ENCODE measurements at places on chromosomes 5 and 9.

GRCh38 chr9:106779796-106780195 lies 83.2 kb upstream of the ZNF462 start:
- DNase-seq = no peak

DNA sequence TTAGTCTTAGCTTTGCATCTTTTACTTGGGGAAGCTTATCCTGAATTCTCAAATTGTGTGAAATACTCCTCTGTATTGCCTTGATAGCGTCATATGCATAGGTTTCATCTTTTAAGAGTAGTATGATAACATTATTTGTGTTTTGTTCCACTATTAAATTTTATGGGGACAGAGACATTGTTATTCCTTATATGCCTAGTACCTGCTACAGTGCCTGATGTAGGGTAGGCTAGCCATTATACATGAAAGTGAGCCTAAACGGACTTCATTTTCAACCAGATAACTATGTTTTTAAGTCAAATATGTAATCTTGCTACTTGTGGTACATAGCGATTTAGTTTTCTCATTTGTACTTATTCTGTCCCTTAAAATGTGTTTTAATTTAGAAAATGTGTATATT lies 105.9 kb downstream of the DMXL1 start:
- no peak for DNase-seq

DNA sequence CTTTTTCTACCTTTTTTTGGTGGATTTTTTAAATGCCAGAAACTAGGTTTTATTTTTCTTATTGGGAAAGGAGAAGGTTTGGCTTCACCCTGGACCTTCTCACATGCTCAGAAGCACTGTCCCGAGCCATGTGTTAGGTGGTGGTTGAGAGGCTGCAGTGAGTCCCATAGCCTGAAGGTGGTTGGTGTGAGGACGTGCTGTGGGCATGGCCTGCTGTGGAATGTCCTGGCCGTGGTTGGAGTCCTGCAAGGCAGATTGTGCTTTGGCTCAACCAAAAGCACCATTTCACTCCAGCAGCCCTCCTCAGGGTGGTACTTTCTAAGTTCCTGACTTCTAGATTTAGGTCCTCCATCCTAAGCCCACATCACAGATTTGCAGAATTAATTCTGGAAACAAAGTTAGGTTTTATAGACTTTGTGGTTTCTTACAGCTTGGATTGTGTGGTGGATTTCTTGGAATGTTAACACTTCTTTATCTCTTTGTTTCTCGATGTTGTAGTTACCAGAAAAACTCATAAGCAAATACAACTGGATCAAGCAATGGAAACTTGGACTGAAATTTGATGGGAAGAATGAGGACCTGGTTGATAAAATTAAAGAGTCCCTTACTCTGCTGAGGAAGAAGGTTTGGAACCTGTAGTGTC lies 22.6 kb downstream of the OTULIN start:
- no peak for DNase-seq

DNA sequence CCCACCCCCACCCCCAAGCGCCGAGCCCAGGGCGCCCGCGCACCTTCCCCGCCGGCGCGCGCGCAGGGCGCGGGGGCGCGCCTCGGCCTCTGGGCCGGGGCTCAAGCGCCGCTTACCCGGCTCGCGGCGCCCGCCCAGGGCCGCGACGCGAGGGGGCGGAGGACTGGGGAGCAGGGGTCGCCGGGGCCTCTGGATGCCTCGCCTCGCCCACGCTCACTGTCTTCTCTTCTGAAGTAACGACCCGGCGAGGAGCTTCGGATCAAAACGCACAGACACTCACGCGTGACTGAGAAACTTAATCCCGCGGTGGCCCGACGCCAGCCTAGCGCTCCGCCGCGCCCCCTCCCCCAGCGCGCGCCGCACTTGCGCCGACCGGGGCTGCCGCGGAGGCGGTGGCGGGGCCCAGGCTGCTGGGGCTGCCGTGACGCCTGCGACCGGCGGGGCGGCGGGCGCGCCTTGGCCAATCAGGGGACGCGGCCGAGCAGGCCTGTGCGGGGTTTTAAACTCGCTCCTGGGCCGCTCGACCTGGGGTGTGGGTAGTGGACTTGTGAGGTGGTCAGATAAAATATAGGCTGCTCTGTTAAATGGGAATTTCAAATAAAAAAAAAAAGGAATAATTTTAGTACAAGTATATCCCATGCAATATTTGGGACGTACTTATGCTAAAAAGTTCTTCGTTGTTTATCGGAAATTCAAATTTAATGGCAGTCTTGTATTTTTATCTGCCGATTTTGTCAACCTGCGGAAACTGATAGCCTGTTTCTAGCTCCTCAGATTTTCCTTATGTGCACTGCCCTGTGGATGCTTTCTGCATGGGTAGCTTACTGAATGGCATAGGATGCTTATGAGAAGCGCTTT lies at the start of gene MPDZ:
Gene MPDZ, minus strand, starts transcription at position 409 of the 858 bp plus-strand sequence. CDS start 29,377 bp downstream, outside the sequence.
- no peak for DNase-seq

- DNase-seq = no peak
Observed at GRCh38 chr5:98631311-98632054, 142.0 kb upstream of the RGMB start.

- DNase-seq = no peak
Observed at GRCh38 chr9:33506626-33507370, 17.3 kb upstream of the ANKRD18B start.

- DNase-seq = no peak
Observed at GRCh38 chr9:124754289-124754688, 16.8 kb downstream of the NR6A1 start.

DNA sequence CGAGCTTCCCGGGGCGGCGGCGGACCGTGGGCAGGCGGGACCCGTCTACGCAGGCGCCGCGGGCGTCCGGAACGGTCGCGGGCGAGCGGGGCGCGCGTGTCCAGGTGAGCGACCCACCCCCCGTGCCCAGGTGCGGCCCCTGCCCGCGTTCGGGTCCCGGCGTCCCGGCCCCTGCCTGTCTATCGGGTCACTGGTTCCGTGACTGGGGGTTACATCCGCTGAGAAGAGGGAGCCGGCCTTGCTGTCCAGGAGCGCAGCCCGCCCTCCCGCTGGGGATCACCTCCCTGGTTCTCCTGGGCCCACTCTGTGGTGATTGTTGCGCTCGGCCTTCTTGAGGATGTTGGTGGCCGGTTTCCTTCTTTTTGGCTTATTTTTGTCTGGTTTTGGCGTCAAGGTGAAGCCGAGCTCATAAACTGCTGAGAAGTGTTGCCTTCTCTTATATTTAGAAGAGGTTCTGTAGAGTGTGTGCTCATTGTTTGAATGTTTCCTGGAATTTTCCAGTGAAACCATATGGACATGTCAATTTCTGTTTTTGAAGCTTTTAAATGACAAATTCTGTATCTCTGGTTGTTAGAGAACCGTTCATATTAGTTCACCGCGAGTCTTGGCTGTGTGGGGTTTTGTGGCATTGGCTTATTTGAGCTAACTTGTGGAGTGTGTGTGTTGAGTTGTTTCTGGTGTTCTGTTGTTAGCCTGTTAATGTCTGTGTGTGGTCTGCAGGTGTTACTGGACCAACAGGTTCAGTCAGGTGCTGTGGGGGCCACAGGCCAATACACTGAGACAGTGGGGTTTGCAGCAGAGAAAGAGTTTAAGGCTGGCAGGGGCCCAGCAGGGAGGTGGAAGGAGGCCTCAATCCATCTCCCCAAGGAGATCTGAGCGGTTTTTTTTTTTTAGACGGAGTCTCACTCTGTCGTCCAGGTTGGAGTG lies 621 bp downstream of the CEP72 start:
- DNase-seq = peak; percentile 64

- no peak for DNase-seq
Observed at GRCh38 chr9:124003636-124004349, 7.8 kb upstream of the LHX2 start.

- DNase-seq = no peak
Observed at GRCh38 chr9:135268031-135268430, 180.6 kb downstream of the OLFM1 start.

GRCh38 chr5:45171563-45171962 lies 362.8 kb downstream of the MRPS30 start:
- DNase-seq = no peak

DNA sequence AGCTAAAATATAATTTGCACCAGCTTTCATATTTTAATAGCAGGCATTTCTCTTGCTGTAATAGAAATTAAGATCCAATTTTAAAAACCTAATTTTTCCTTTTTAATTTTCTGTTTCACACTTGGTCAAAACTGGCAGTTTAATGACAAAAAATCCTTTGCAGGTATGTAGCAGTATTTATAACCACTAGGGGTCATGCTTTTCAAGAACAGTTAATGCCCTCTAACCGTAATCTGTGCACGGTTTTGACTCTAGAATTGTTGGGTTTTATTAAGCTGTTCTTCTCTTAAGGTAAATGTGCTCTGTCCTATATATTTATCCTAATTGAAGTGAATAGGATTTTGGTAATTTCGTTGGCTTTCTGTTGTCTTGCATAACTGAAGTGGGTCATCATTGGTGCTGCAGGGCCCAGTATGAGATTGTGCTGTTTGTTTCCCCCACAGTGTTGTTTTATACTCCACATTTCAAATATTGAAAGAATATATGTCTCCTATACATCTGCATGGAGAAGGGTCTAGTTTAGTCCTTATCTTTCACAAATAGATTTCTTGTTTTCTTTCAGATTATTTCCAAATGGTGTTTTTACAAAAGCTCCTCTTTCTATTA lies 107.4 kb downstream of the SCAMP1 start:
- DNase-seq = no peak

DNA sequence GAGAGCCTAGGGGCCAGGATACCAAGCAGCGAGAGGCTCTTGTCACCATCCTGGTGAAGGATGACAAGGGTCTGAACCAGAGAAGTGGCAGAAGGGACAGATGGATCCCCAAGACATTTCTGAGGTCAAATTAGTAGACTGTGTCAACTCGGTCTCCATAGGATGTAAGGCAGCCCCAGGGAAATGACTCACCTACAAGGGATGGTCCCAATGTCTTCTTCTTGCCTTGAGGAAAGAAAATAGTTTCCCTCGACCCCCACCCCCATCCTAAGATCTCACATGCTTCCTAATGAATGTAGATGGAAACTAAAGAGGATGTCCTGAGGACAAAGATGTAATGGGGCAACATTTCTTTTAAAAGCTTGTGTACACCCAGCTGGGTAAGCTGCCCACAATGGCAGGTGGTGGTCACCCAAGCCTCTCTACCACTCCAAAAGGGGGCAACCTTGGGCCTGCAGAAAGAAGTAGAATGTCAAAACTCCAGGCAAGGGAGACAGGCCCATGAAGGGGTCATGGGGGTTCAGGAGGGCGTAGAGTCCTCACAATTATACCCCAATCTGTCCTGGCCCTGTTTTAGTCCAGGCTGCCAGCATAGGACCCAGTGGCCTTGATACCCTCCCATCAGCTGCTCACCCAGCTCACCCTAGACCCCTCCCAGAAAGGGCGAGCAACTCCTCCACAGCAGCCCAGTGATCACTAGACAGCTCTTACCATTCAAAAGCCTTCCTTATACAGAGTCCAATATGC lies 187.4 kb downstream of the ACTL7B start:
- DNase-seq = no peak

DNA sequence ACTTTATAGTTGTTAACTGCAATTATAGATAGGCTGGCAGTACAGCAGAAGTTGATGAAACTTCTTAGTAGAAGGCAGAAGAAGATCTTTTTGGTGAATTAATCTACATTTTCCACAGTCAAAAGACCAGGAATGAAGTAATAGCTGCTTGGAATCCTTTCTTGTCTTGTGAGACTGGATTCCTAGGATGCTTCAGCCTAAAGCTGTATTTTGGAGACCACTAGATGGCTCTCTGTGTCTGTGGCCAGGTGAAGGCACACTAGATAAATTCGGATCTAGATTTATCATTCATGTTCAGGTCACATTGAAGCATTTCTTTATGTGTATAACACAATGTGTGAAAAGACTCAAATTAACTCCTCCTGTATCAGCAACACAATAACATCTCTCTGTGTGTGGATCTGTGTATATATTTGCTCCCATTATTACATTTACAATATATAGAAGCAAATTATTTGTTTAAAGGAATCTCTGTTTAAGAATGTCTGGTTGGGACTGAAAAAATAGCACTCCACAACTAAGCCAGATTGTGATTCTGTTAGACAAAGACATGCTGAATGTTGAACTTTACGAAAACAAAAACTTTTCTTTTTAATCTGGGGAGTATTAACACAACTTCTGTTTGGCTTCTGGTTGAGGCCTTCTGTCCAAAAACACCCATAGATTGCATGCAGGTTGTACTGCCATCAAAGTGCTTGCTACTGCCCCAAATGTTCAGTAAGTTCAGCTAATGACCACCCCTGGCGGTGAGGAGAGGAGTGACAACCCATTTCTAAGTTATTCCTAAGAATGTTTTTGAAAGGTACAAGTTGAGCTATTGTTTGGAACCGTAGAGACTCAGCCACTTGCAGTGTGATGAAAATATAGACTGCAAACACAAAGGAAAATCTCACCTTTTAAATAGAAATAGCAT lies 10.6 kb downstream of the GRIN3A start:
- peak; percentile 59 for DNase-seq

DNA sequence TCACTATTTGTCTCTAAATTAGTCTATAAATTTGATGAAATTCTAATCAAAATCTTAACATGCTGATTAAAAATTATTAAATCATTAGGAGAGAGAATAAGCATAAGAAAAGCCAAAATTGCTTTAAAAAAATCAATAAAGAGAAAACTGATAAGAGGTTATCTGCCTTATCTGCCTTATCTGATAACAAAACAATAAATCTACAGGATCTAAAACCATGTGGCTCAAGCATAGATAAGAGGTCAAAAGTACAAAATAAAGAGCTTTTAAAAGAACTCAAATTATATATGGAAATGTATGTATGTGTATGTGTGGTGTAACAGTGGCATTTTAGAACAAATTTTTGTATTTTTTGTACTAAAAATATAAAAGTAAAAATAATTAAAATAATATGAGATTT lies 18.6 kb downstream of the TRIM14 start:
- DNase-seq = no peak

DNA sequence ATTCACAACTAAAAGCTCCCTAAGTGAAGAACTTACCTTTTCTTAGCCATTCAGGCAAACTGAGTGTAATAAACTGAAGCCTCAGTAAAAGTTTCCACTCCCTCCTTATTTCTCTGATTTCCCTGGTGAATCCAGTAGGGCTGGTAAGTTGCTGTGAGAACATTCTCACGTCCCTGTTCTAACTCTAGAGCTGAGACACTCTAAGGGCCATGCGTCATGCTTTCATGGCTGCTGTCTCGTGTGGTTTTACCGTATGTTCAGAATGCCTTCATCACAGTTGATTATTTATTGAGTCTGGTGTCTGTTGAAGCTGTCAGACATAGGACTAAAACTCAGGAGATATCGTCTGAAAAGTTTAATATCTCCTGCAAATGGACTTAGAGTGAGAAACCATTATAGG lies 1.3 kb downstream of the OR2S2 start:
- DNase-seq = peak; percentile 37
